Dorsolateral prefrontal cortex (tissue), 122 donors: ENCODE measurements at places on chromosomes 5 and 9.

DNA sequence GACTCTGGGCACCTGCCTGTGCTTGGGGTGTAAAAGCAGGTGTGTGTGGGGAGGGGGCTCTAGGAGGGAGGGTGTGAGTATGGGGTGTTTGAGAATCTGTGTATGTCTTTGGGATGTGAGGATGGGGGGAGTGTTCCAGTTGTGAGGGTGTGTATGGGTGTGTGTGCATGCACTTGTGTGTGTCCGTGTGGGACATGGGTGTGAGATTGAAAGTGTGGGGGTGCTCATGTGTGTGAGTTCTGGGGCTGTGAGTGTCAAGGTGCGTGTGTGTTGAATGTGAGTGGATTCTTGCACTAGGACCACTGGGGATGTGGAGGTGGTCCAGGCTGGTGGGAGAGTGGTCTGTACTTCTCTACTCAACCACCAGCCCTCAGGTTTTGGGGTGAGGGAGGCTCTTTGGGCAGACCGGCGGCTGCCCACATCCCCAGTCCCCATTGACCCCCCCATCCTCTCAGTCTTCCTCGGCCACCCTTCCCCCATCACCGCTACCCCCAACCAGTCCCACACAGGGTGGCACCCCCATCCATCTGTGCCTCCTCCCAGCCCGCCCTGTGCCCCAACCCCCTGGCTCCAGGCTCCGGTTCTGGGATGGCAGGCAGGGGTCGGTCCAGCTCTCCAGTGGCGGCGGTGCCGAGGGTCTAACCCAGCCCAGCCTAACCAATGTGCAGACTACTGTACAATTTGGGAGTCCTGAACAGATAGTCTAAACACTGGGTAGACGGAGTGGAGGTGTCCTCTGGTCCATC is 31.5 kb downstream of the GOLGA2 start:
- DNase-seq: no peak

- no peak for DNase-seq
Observed at GRCh38 chr9:35277628-35278359, 116.0 kb downstream of the UNC13B start.

GRCh38 chr5:170508660-170509347 is 5.0 kb downstream of the KCNIP1 start:
- no peak for DNase-seq

DNA sequence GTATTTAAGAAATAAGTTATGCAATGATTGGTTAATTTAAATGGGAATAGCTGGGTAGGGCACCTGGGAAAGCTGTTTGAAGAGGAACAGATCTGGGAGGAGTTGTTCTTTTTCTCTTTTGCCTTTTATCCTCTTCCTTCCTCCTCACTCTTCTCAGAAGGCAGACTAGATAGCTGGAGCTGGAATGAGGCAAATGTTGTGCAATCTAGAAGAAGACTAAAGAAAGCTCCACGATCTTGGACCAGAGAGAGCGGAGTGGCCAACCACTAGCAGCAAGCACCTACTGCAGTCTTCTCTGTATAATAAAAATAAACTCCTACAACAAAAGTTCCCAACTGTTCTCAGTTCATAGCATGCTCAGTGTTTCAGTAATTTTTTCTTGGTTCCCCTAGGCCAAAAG is 19.3 kb downstream of the GLIS3 start:
- no peak for DNase-seq

GRCh38 chr9:110777196-110777875 is 108.7 kb downstream of the MUSK start:
- DNase-seq: no peak

GRCh38 chr9:75013735-75014134 is 14.4 kb downstream of the CARNMT1 start:
- no peak for DNase-seq

DNA sequence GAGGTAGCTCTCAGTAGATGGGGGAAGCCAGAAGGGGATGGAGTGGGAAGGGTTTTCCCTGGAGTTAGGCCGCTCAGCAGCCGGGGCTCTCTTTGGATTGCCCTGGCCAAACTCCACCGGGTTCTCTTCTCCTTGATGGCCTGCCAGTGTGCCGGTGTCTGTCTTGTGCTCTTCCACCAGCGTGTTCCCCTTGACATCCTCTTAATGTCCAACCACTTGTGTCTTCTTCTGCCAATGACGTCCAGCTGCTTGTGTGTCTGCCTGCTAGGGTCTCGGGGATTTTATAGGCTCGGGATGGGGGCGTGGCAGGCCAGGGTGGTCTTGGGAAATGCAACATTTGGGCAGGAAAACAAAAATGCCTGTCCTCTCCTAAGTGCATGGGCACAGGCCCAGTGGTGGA is 313.1 kb upstream of the PUM3 start:
- no peak for DNase-seq

GRCh38 chr5:25405850-25406249 is 761.1 kb upstream of the CDH10 start:
- no peak for DNase-seq

DNA sequence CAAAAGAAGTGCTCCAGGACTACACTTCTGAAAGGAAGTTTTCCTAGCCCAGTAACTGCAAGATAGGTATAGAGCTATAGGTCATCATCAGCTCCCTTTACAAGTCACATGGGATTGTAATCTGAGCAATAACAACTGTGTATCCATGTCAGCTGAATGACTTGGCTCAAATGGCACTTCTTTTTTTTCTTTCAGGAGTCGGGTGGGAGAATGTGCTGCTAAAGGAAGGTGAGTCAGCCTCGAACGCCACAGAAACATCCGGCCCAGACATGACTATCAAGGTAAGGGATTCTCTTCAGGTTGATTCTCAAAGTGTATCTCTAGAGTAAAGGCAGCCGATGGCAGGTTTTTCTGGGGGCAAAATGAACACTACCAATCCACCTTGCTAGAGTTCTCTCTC is 192.2 kb downstream of the C9orf152 start:
- DNase-seq: no peak

DNA sequence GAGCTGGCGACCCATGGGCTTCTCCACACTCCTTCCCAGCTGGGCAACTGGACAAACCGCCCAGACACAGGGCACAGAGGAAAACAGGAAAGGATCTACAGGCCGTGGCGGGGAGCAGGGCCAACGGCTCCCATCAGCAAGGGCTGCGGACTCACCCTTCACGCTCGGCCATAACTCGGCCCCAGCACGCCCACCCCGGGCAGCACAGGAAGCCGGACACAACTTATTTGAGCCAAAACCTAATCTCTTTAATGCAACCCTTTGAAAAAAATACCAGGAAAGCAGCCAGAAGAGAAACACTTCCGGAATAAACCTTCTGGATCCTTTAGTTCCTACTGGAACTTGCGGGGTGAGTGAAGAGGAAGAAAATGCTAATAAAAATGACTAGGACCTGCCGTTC is 59.9 kb downstream of the VAV2 start:
- DNase-seq: no peak

GRCh38 chr9:69253057-69253456 is 72.0 kb upstream of the ENTREP1 start:
- DNase-seq: no peak

- DNase-seq: no peak
Observed at GRCh38 chr5:168366116-168366515, 74.7 kb downstream of the WWC1 start.

DNA sequence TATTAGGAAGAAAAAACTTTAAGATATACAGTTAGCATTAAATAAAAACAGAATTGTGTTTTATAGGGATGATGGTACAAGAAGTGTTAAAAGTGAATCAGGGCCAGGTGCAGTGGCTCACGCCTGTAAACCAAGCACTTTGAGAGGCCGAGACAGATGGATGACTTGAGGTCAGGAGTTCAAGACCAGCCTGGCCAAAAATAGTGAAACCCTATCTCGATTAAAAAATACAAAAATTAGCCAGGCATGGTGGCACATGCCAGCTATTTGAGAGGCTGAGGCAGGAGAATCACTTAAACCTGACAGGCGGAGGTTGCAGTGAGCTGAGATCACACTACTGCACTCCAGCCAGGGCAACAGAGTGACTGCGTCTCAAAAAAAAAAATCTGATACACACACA is 282.9 kb upstream of the ATP10B start:
- no peak for DNase-seq

- no peak for DNase-seq
Observed at GRCh38 chr5:97478483-97478882, 295.4 kb upstream of the RIOK2 start.

DNA sequence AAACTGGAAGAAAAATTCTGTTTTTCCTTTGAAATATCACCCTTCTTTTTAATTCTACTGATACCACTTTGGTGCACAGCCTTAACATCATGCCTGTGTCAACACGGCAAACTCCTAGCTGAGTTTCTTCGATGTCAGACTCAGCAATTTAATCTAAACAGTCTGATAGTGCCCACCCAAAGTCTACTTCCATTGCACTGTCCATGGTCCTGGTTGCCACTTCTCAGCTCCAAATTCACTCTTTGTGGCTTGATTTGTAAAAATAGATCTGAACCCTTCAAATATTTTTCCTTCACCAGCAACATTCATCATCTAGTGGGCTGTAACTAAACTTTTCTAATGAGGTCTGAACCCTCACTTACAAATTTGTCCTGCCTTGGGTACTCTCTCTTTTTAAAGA is 107.8 kb downstream of the NUDT12 start:
- no peak for DNase-seq

- DNase-seq: no peak
Observed at GRCh38 chr9:20002011-20002410, 213.2 kb upstream of the SLC24A2 start.

GRCh38 chr9:116267021-116267420 is 113.4 kb downstream of the PAPPA start:
- DNase-seq: no peak

DNA sequence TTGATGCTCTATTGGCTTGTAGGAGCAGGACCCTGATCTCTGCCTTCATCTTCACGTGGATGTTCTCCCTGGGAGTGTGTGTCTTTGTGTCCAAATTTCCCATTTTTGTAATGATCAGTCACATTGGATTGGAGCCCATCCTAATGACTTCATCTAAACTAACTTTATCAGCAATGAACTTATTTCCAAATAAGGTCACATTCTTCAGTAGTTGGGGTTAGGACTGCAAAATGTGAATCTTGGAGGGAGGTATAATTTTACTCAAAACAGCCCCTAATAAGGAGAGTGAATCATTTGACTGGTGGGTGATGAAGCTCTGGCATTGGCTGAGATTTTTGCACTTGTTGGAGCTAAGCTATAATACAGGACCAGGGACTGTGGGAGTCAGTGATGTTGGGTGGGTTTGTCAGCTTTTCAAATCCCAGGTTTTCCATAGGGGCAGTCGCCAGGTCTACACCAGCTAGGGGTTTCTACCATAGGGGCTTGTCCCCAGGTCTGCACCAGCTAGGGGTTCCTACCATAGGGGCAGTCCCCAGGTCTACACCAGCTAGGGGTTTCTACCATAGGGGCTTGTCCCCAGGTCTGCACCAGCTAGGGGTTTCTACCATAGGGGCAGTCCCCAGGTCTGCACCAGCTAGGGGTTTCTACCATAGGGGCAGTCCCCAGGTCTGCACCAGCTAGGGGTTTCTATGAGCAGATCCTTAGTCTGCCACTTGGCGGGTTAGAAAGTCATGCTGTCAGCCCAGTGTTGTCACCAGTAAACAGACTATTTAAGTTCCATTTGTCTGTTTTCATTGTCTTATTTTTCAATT is 382.6 kb upstream of the DAP start:
- DNase-seq: no peak

- DNase-seq: no peak
Observed at GRCh38 chr5:103358305-103358995, 99.9 kb downstream of the MACIR start.

GRCh38 chr9:82720515-82720914 is 342.4 kb downstream of the RASEF start:
- DNase-seq: no peak

- no peak for DNase-seq
Observed at GRCh38 chr5:9338796-9339195, 207.1 kb downstream of the SEMA5A start.

DNA sequence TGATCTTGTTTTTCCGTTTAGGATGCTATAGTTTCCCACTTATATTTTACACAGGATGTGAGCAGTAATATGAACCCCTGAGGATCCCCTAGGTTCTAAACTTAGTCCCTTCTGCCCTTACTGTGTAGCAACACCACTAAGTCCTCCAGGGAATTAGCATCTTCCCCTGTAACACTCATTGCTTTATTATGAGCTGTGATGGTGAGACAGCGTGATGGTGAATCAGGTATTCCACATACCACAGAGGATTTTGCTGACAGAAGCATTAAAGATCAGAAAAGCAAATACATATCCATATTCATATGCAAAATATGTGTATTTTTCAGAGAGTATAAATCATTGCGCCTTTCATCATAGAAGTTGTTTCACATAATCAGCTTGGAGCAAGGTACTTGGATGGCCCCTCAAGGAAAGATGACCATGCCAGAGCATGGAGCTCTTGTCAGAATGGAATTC is 317.0 kb downstream of the ICE1 start:
- DNase-seq: no peak

GRCh38 chr5:10364186-10364689 is 10.7 kb downstream of the MARCHF6 start:
- DNase-seq: no peak

GRCh38 chr5:128466554-128466953 is 71.5 kb downstream of the FBN2 start:
- DNase-seq: no peak

DNA sequence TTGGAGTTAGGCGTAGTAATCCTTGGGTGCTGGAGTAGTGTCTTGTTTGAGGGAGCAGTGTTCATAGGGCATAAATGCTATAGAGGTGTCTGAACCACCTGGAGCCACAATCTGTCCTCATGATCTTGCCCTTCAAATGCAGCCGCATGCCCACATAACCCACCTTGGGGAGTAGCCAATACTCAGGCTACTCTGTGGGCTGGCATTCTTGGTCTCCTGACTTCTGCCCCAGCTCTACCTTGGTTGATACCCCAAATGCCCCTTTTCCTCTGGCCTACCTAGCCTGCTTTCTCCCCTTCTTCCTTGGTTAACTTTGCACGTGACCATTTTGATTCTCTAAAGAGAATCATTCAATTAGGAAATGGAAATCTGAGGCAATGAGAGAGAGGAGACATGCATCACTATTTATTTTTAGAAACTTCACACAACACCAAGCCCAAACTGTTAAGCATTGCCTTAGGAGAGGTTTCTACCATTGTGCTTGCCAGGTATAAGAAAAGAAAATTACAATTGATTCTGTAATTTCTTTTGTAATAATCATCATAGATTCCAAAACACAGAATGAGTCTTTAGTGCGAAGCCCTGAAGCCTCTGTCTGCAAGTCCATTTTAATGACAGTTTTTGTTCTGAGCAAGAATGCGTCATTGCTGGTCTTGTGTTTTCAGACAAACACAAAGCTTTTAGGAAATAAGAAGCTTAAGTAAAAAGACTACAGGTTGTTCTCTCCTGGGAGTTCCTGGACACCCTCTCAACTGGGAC is 135.2 kb downstream of the C9orf152 start:
- no peak for DNase-seq
